Activated naive CD8-positive, alpha-beta T cell treated with anti-CD3 and anti-CD28 coated beads, Interleukin-2, amount 50 U/mL, for 24 hours (primary cell): ENCODE measurements at places on chromosomes 12 and 14.

GRCh38 chr14:22095860-22096513 is 422.4 kb upstream of the OR4E1 start:
- no peak for DNase-seq

DNA sequence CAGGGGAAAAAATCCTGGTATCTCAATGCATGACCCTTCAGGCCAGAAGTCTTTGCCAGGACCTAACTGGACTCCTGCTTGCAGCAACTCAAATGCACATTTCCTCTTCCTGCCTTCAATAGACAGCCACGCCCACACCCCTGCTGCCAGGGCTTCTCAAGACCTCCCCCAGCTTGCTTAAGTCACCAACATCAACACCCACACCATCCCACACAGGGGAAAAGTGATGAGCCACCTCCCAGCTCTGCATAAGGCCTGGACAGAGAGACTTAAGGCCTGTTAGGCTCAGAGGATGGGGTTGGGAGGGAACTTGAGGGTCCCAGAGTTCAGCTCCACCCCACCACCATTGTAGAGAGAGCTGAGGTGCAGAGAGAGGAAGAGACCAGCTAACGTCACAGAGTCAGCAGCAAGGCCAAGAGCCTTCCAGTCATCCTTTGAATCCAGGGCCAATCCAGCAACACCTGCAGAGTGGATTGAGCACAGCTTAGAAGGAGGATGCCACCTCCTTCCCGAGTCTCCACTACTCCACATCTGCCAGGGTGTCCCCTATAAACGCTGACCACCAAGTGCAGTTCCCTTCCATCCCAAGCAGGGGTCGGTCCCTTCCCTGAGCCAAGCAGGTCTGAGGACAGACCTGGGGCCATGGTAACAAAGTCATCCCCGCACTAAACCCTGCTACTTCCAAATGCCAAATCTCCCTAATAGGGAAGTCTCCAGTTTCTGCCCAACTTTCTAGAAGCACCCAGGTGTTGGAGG is 50.0 kb downstream of the KDM2B start:
- DNase-seq = peak; percentile 63

GRCh38 chr12:69468237-69469026 is 1.8 kb upstream of the FRS2 start:
- DNase-seq = no peak

GRCh38 chr14:101813171-101813759 is 51.8 kb downstream of the PPP2R5C start:
- DNase-seq = no peak

GRCh38 chr12:104304261-104305009 is 896 bp downstream of the EID3 start:
- DNase-seq = no peak

DNA sequence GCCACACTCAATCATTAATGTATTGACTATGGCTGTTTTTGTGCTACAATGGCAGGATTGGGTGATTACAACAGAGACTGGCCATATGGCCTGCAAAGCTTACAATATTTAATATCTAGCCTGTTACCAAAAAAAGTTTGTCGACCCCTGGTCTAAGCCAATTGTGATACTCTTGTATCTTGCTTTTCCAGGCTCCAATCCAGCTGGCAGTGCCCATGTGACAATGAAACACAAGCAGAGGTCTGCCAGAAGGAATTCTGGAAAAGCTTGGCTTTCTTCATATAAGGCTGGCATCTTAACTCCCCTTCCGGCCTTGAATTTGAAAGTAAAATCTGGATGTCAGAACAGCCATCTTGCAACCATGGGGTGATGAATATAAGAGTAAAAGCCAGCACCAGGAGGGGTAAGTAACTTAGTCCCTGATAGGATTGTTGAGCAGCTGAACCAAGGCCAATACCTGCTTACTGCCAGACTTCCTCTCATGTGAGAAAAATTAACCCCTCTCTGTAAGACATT is 458.7 kb downstream of the TMTC2 start:
- no peak for DNase-seq

- no peak for DNase-seq
These were observed 72.3 kb downstream of the TESC start for GRCh38 chr12:117026921-117027250.

GRCh38 chr14:71891970-71892369 is 40.3 kb upstream of the RGS6 start:
- no peak for DNase-seq
